ENCODE measurements at places on chromosomes 4 and X.

- DNase-seq, result no peak
Measured at GRCh38 chr4:76905521-76905920, 7.6 kb upstream of the SOWAHB start.

- no peak for DNase-seq
Measured at GRCh38 chrX:118459494-118459893, 36.1 kb upstream of the DOCK11 start.

- DNase-seq, result no peak
Measured at GRCh38 chr4:2839060-2839459, 4.6 kb upstream of the ADD1 start.

GRCh38 chr4:25525896-25526295 is 129.8 kb upstream of the SLC34A2 start:
- no peak for DNase-seq

DNA sequence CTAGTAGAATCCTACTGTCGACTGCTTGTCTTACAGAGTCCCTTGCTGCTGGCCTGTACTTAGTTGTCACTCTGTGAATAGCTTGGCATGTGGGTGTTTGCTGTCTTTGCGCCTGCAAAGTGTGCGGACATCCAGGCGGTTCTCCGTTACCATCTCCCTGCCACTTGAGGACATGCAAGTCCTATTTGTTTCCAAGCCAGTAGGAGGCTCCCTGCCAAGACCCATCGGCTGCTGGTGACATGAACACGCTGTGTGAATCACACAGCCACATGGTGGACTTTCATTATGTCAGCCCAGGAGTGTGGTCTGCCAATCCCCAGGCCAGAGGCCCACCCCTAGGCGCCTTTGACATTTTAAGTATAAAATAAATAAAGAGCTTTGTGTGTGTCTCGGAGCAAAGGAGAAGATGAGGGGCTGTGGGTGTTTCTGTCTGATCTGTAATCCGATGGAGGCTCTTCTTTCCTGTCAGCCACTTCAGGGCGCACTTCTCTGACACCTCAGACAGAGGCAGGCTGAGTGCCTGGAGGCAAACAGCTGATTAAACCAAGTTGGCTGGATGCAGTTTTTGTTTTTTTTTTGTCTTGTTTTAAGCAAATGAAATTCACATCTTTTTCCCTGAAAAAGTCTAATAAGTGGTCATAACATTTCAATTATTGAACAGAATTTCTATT is 51.5 kb downstream of the ALPK1 start:
- no peak for DNase-seq

DNA sequence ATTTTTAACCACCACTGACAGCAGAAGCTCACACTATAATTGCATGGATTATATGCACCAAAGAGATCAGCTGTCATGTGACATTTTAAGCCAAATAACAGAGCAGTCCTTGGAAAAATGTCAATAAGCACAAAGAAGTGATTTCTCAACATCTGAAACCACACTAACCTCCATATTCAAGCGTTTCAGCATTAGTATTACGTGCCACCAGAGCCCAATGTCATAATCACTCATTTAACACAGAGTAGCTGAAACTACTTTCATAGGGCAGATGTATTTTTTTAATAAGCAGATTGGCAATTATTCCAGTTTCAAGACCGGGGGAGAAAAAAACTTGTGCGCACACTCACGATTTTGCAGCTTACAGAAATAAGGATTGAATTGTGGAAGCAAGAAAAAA is 76.6 kb downstream of the SH3KBP1 start:
- DNase-seq, result no peak

- DNase-seq, result peak; percentile 27
Measured at GRCh38 chr4:128600410-128600809, 209.1 kb upstream of the JADE1 start.

GRCh38 chr4:156763511-156763910 is 208.1 kb downstream of the PDGFC start:
- no peak for DNase-seq

- no peak for DNase-seq
Measured at GRCh38 chr4:149345424-149345823, 470.2 kb downstream of the IQCM start.

DNA sequence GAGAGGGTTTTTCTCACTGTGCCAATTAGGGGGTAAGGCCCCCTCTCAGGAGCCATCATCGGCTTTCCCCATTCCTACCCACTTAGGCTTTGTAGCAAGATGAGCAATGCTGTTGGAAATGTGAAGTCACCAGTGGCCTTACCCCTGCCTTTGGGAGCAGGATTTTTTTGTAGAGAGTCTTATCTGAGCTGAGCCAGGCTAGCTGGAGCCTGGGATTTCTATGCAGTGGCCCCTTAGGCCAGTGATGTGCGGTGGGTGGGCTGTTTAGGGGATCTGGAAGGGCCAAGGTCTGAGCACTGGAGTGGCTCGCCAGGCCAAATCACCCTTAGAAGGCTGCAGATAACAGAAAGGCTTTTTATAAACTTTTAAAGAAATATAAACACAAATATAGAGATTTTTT is 4.2 kb downstream of the CXorf65 start:
- no peak for DNase-seq

DNA sequence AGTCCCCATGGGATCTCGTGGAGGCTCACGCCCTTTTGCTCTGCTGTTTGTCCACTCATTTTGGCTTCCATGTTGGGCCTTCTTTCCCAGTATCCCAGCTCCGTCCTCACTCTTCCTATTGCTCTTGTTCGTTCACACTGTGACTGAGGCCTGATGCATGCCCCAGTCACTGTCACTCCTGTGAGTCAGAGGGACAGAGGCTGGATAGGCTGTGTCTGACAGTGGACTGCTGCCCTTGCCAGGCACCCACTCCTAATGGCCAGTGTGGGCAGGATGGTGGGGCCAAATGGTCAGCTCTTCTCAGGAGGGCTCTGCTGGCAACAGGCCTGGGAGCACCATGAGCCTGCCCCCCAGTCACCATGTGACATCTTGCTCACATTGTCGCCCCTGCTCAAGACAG is 40.0 kb downstream of the HADH start:
- no peak for DNase-seq

- DNase-seq, result no peak
Measured at GRCh38 chr4:29560452-29560851, 1159.7 kb upstream of the PCDH7 start.

DNA sequence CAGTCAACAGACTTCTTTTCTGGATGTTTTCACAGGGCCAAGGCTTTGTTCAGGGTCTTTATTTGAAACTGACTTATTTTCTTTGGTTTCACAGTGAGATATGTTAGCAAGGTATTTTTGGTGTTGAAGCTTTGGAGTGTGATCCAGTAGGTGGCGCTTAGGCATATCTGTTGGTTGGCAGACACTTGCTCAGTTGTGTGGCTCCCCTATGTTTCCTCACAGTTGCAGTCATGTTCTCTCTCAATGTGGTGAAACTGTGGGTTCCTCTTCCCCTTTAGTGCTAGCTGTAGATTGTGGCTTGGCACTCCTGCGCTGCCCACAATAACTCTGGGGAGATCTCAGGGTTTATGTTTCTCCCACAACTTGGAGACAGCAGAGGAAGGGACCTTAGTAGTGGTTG is 460.8 kb downstream of the SLITRK2 start:
- DNase-seq, result no peak

DNA sequence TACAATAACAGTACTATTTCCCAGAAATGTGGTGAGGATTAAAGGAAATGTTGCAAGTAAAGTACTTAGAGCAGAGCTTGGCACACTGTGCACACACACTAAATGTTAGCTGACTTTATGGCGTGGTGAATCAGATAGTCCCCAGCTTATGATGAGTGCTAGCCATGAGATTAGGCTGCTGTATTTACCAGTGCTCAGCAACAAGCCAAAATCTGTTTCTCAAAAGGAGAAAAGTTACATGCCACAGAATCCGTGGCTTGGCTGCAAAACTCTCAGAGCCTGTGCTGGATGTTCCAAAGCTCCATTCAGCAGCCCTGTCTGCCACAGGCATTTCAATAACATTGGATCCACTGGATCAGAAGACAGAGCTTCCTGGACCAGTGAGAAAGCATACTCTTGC is 12.8 kb upstream of the STBD1 start:
- DNase-seq, result no peak

GRCh38 chr4:170853422-170854021 is 763.8 kb upstream of the AADAT start:
- peak; percentile 2 for DNase-seq

GRCh38 chrX:10146346-10146745 is 10.4 kb upstream of the CLCN4 start:
- DNase-seq, result no peak

DNA sequence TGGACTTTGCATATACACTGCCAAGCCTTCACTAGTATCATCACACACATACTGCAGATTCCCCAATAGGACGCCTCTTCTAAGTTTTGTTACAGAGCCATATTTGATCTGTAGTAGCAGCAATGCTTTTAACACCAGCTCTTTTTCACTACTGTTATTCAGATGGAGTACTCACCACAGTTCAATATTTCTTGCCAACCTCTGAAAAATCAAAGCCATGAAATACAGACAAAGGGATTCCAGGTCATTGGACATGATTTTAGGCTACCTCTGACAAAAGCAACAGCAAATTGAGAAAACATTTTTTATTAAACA is 390.7 kb upstream of the ADGRL3 start:
- DNase-seq, result no peak

DNA sequence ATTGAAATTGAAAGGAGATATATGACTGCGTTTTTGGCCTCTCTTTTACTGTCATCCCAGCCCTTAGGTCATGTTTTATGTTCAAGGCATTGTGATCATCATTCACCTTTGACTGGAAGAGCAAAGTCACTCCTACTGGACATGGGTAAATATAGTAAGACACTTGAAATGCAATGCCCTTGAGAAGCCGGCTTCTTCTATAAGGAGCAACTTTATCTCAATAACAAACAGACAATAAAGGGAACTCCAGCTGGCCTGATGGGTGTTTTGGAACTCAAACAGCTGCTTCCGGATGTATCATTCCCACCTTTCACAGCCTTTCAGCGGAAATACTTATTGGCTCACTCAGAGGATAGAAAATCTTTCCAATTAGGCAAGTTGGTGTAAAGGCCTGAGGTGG is 65.1 kb upstream of the C4orf54 start:
- no peak for DNase-seq

DNA sequence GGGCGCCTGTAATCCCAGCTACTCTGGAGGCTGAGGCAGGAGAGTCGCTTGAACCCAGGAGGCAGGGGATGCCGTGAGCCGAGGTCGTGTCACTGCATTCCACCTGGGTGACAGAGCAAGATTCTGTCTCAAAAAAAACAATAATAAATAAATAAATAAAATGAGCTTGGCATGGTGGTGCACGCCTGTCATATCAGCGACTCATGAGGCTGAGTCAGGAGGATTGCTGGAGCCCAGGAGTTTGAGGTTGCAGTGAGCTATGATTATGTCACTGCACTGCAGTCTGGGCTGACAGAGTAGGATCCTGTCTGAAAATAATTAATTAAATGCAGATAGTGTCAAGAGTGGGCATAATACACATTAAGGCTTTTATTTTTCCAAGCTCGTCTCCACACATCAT is 77.5 kb downstream of the DHRSX start:
- no peak for DNase-seq

DNA sequence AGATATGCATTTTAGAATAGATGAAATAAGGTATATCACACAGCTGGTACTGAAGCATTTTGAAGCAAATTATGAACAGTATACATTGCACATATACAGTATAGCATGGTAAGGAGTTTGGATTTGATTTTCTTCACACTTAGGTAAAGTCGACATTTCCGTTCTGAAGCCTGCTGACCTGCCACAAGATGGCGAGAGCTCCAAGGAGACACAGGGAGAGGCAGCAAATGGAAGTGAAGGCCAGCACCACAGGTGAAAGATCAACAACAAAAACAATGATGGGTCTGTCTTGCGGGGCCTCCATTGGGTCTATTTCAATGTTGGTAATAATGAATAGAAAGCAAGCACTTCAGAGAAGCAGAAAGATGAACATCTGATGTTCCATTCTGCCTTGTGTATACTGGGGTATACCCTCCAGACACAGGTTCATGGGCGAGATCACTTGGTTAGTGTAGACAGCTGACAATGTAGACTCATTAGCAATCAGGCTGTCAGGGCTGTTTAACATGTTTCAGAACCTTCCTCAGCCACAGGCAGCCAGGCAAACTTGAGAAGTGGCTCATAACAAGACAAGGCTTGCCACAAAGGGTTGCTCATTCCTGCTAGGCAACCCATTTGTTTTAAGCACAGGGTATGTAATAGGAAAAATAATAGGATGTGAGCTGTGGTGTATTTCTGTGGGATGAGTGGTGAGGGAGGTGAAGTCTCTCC is 21.4 kb upstream of the NOX1 start:
- DNase-seq, result no peak

- no peak for DNase-seq
Measured at GRCh38 chrX:38175139-38175538, 45.5 kb downstream of the SRPX start.

- DNase-seq, result no peak
Measured at GRCh38 chr4:44629280-44629866, 22.1 kb downstream of the YIPF7 start.

DNA sequence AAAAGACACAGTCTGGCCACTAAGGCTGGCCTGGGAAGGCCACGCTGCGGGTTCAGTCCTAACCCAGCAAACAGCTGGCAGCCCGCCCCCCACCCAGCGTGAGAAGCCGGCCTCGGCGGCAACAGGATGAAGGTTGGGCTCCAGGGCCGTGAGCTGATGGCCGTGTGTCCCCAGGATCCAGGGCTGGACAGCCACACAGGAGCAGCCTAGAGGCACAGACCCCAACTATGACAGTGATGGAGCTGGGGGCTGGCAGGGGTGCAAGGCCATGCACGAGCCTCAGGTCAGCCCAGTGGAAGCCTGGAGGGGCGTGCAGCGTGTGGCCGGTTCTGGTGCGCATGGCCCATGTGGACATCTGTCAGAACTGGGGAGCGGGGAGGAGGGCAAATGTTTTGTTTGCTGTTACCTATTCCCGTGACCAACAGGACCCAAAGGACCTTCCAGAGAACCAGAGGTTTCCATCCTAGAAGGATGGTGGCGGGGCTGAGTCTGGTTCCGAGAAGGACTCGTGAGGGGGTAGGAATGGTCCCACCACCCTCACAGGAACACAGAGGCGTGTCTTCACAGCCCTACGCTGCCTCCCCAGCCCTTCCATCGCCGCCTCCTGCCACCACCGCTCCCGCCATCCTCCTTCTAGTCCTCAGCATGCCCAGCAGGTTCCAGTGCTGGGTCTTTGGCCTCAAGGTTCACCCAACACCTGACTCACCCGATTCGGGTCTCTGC is 46.5 kb downstream of the ZFYVE28 start:
- DNase-seq, result no peak

GRCh38 chr4:1748465-1748995 is 27.2 kb downstream of the TACC3 start:
- no peak for DNase-seq

Measured in substantia nigra (tissue), 51 donors.